ENCODE measurements at places on chromosomes 4 and X.

GRCh38 chr4:172998527-172999469 lies 169.8 kb upstream of the GALNT7 start:
- DNase-seq, result no peak

- DNase-seq, result no peak
Observed at GRCh38 chrX:43813898-43814297, 68.4 kb downstream of the MAOB start.

DNA sequence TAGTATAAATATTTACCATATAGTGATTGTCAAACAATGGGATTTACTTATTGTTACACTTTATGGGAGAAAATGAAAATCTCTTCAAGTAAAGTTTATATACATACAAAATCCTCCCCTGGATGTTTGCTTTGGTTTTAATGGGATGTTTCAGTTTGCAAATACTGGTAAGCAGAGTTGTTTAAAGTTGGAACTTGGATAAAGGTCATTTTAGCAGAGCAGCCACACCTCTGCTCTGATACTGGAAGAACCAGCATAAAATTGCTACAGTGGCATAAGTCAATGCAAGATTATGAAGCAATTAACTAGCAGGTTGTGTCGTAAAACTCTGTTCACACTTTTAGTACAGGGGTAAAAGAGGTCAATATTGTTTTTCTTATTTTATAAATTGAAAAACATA lies 101.2 kb downstream of the TRAPPC11 start:
- DNase-seq, result no peak

- no peak for DNase-seq
Observed at GRCh38 chr4:149889991-149890390, 74.3 kb upstream of the IQCM start.

DNA sequence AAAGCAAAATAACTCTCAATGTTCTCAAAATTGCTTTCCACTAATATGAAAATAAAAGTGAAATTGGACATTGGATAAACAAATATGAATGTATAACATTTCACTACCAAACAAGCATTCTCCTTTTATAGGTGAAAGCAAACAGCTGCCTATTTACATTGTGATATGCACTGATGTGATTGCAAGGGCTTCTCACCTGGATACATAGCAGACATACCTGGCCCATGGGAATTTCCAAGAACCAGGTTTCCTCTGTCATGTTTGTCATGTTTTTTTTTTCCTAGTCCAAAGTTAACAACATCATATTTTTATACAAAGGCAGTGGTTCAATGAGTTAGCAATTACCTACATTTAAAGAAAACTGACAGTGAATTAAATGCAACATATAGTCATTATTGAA lies 228.5 kb downstream of the ANKRD50 start:
- DNase-seq, result no peak

GRCh38 chrX:10714531-10714930 lies 94.1 kb upstream of the MID1 start:
- no peak for DNase-seq

DNA sequence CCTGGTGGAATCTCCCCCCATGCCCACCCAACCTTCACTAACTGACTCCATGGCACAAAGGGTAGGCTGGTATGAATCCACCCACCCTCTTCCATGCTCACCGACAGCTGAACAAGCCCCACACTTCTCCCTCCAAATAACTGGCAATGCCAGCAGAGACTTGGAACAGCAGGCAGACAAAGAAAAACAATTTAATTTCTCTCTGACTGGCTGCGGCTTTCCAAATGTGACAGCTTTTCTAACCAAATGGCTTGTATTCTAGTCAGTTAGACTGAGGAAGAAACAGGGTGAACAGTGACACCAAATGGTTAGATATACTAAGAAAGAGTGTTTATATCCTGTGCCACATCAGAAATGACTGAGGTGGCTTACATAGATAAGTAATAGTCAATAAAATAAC lies 199.3 kb upstream of the ADAMTS3 start:
- DNase-seq, result no peak

- DNase-seq, result no peak
Observed at GRCh38 chr4:8741513-8742226, 130.0 kb downstream of the HMX1 start.

Data from stimulated activated naive CD4-positive, alpha-beta T cell treated with Interleukin-2 at 50 U/mL for 16 hours (primary cell).